IMR-90 (cell line): ENCODE measurements at places on chromosomes 11 and 22. TPM values are rescaled to one million over a fixed set of nuclear protein-coding genes. Genes with fewer than 3 reads are reported as not detected.
A peak's percentile ranks its signal among the peaks of the same experiment; 100 is the strongest.

GRCh38 chr11:11979488-11980117 is 28.8 kb downstream of the DKK3 start:
- DNase-seq = peak; percentile 81

DNA sequence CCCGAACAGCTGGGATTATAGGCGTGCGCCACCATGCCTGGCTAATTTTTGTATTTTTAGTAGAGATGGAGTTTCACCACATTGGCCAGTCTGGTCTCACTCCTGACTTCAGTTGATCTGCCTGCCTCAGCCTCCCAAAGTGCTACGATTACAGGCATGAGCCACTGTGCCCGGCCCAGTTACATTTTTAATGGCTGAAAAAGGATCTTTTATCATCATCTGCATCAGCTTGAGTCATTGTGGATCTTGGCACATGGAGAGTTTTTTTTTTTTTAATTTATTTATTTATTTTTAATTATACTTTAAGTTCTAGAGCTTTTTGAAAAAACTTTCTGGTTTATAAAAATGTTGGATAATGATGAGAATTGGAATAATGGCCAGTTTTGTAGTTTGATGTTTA is 8.6 kb downstream of the IGHMBP2 start:
- peak; percentile 34 for DNase-seq

DNA sequence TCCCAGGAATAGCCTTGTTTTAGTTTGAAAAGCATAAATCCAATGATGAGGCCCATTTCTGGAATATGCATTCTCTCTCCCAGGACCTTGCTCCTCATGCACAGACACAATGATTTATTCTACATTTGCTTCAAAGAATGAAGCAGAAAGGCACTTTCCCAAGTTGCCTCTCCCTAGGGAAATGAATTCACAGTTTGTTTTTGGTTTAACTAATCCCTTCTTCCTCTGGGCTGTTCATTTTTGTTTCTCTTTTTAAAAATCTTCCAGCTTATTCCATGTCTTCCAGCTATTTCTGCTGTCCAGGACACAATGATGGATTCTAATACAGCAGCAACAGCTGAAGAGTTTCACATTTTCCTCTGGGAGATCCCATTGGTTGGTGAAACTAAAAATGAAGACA is 1529.2 kb upstream of the TENM4 start:
- DNase-seq = no peak

DNA sequence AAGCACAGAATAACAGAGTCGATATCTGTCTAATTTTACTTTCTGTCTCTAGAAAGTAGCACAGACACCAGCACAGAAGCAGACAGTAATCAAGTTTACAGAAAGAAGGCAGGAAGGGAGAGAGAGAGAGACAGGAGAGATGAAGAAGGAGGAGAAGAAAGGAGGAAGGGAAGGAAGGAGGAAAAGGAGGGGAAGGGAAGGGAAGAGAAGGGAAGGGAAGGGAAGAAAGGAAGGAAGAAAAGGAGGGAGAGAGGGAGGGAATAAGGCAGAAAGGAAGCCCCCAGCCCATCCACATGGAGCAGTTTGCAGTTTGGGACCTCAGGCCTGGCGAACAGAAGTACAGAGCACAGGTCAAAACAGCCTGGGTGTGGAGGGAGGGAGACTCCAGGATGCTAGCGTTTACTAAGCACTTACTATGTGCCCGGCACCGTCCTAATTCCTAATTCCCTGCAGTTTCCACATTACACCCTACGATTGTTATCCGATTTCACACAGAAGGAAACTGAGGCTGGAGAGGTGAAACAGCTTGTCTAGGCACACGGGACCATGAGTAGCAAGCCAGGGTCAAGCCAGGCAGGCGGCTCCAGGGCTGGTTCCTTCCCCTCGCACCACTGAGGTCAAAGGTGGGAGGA is 46.0 kb upstream of the WNT7B start:
- no peak for DNase-seq

GRCh38 chr11:122232985-122233384 is 117.0 kb upstream of the BLID start:
- no peak for DNase-seq

- DNase-seq = no peak
These were observed 10.5 kb downstream of the TPST2 start for GRCh38 chr22:26579331-26579886.

- no peak for DNase-seq
These were observed 179.1 kb downstream of the KIF18A start for GRCh38 chr11:27928809-27929208.

- peak; percentile 55 for DNase-seq
These were observed 2.9 kb upstream of the BTBD10 start for GRCh38 chr11:13465909-13466371.

DNA sequence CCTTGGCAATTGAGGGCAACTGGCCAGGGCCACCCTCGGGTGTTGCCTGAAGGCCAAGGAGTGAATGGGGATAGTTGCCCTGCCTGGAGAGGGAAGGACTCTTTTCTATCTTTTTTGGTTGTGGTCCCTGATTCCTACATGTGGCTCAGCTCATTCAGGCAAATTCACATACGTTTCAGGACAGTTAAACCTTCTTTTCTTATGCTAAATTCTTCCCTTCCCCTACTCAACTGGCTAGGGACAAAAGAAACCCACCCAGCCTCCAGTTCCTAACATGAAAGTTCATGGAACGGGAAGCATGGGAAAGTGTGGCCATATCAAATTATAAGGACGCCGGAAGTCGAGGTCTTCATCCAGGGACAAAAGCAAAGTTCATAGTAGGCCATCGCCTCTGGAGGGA is 26.3 kb upstream of the APLNR start:
- no peak for DNase-seq

Gene SAA4
- not detected in 2 replicates for total RNA-seq

Gene MAML2
- total RNA-seq = 18.1 and 19.5 TPM in 2 replicates

Gene LGR4
- total RNA-seq = 6.8 and 8.1 TPM in 2 replicates

Gene CDHR5
- total RNA-seq = not detected in 2 replicates

Gene CRYAB
- 3.9 and 6.5 TPM in 2 replicates for total RNA-seq

Gene C22orf23
- 0.28 and 0.54 TPM in 2 replicates for total RNA-seq

Gene CNTN5
- not detected in 2 replicates for total RNA-seq
